Natural killer cell (primary cell): ENCODE measurements at places on chromosomes 12 and 14. TPM values are rescaled to one million over a fixed set of nuclear protein-coding genes. Genes with fewer than 3 reads are reported as not detected.

DNA sequence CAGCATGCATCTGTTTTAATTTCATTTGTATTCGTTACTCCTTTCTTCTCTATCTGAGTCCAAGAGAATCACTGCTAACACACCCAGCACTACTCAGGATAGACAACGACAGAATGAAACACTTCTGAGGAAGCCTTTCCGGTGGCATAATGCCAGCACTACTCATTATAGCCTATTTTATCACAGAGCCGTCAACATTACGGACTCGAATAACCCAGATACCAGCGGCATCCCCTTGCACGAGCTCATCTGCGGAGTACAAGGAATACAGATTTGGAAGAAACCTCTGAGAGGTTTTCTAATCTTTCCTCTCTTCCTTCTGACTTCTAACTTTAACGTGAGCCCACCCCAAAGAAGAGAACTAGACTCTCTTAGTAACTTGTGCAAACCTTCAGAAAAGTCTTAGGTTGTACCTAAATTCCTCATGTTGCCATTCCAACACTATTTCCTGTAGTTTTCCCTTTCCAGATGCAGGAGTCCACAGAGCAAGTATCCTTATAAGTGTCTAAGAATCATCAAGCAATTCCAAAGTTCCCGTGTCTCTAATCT lies 248.1 kb downstream of the APAF1 start:
- no peak overlapping the region for H3K4me3 ChIP-seq
- H3K4me1 ChIP-seq = no peaks in the 10 kb centered on the region
- H3K27ac ChIP-seq = no peak overlapping the region
- H3K36me3 ChIP-seq = no peaks in the 10 kb centered on the region
- peaks cover 15% of the 10 kb centered on the region for H3K27me3 ChIP-seq
- DNase-seq = no peak

GRCh38 chr12:76765598-76765997 lies 1.7 kb downstream of the ZDHHC17 start:
- H3K27me3 ChIP-seq = no peaks in the 10 kb centered on the region
- no peak overlapping the region for H3K4me3 ChIP-seq
- no peak for DNase-seq

POTEG gene
- not detected for total RNA-seq

GRCh38 chr14:38870296-38870836 lies 232.7 kb downstream of the SEC23A start:
- H3K27me3 ChIP-seq = no peaks in the 10 kb centered on the region
- no peaks in the 10 kb centered on the region for H3K36me3 ChIP-seq
- H3K4me1 ChIP-seq = no peaks in the 10 kb centered on the region
- DNase-seq = no peak
- no peak overlapping the region for H3K4me3 ChIP-seq
- no peak overlapping the region for H3K27ac ChIP-seq

DNA sequence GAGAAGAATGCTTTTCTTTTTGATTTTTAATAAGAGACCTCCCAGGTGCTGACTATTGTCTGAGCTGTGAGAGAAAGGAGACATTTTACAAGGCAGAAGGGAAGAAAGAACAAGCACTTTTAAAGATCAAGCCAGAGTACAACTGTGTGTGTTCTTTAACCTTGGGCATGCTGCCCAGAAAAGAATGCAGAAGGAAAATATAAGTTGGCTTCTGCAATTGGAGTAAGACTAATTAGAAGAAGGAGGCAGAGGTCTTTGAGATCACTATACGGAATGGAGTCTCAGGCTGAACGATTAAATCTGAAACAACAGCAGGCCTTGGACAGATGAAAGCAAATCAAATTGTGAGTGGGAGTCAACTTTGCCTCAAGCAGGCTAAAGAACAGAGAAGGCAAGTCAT lies 230.5 kb downstream of the ATP23 start:
- H3K4me3 ChIP-seq = no peak overlapping the region
- no peak for DNase-seq
- no peaks in the 10 kb centered on the region for H3K27me3 ChIP-seq
- H3K36me3 ChIP-seq = no peaks in the 10 kb centered on the region
- H3K27ac ChIP-seq = no peak overlapping the region
- H3K4me1 ChIP-seq = no peaks in the 10 kb centered on the region

DNA sequence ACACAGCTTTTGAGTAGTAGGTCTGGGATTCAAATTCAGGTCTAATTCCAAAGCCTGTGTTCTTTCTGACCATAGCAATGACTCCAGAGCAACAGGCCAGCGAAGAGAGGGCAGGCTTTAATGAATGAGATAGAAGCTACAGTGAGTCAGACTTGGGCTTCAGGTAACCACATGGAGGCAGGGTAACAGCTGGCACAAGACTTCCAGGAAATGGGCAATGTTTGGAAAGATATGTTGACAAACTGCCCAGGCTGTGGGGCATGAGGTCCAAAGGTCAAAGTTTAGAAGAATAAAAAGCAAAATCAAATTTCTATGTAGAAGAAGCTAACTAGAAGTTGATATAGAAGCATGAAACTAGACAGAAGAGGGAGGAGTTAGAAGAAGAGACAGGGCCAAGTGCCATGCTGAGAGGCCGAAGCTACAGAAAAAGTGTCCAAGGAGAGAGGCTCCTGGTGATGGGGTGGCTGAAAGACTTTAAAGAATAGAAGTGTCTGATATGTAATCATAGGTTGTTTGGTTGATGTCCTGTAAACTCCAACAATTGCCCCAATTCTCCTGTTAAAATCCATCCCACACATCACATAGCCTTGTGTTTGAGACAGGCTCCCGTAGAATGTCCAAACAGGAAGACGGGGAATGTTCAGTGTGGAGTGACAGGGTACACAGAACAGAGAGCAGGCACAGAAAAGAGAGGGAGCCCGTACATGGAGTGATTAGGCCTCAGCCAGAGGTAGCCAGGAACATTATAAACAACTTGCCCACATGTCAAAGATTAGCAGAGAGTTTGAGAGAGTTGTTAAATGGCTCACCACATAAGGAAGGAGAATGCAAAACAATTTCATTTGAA lies 384.7 kb downstream of the CCDC91 start:
- H3K27me3 ChIP-seq = no peaks in the 10 kb centered on the region
- no peaks in the 10 kb centered on the region for H3K36me3 ChIP-seq
- H3K4me3 ChIP-seq = no peak overlapping the region
- DNase-seq = no peak

- H3K27me3 ChIP-seq = no peaks in the 10 kb centered on the region
- no peaks in the 10 kb centered on the region for H3K36me3 ChIP-seq
- no peak overlapping the region for H3K4me3 ChIP-seq
- no peaks in the 10 kb centered on the region for H3K4me1 ChIP-seq
- no peak for DNase-seq
These were observed 155.6 kb downstream of the DYRK2 start for GRCh38 chr12:67804168-67804567.

- no peaks in the 10 kb centered on the region for H3K36me3 ChIP-seq
- no peak overlapping the region for H3K27ac ChIP-seq
- no peak for DNase-seq
- H3K27me3 ChIP-seq = peaks cover 16% of the 10 kb centered on the region
These were observed 3.7 kb downstream of the NOVA1 start for GRCh38 chr14:26594148-26594547.

PPP4R4 gene
- 0.52 TPM for total RNA-seq

- no peak for DNase-seq
- no peak overlapping the region for H3K4me3 ChIP-seq
- H3K36me3 ChIP-seq = no peaks in the 10 kb centered on the region
- H3K4me1 ChIP-seq = peaks cover 15% of the 10 kb centered on the region
- H3K27ac ChIP-seq = no peak overlapping the region
These were observed 4.4 kb upstream of the CTDSP2 start for GRCh38 chr12:57850854-57851430.

- H3K27ac ChIP-seq = no peak overlapping the region
- H3K36me3 ChIP-seq = peaks cover 37% of the 10 kb centered on the region
- DNase-seq = no peak
- H3K27me3 ChIP-seq = no peaks in the 10 kb centered on the region
- no peak overlapping the region for H3K4me3 ChIP-seq
These were observed 15.0 kb downstream of the TMBIM4 start for GRCh38 chr12:66154776-66155175.

- DNase-seq = no peak
- H3K4me3 ChIP-seq = no peak overlapping the region
- H3K4me1 ChIP-seq = no peaks in the 10 kb centered on the region
- peaks cover 48% of the 10 kb centered on the region for H3K36me3 ChIP-seq
- H3K27ac ChIP-seq = no peak overlapping the region
- no peaks in the 10 kb centered on the region for H3K27me3 ChIP-seq
These were observed 109.0 kb downstream of the ESR2 start for GRCh38 chr14:64185184-64185583.

GRCh38 chr14:92459030-92459949 lies 54.3 kb upstream of the RIN3 start:
- H3K36me3 ChIP-seq = no peaks in the 10 kb centered on the region
- H3K27ac ChIP-seq = no peak overlapping the region
- peaks cover 43% of the 10 kb centered on the region for H3K4me1 ChIP-seq
- DNase-seq = no peak

GMPR2 gene
- 53.3 TPM for total RNA-seq

ETFBKMT gene
- total RNA-seq = 1.2 TPM

DNA sequence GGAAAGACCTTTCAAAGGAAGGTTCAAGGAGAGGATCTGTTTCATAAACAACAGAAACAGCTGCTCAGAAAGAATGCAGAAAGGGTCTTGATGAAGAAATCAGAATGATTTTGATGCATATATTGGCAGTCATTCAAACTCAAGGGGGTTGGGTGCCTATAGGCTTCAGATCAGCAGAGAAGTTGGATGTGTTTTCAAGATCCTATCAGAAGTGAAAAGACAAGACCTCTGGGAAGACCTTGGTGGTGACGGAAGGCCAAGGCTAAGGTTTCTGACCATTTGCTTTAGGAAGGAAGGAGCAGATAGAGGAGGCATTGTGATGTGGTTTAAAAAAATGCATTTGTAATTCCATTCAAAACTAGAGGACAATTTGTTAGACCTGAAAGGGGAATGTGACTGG lies 15.2 kb upstream of the PTPRB start:
- no peak overlapping the region for H3K27ac ChIP-seq
- H3K27me3 ChIP-seq = no peaks in the 10 kb centered on the region
- H3K4me1 ChIP-seq = no peaks in the 10 kb centered on the region
- no peak for DNase-seq
- no peak overlapping the region for H3K4me3 ChIP-seq

DNA sequence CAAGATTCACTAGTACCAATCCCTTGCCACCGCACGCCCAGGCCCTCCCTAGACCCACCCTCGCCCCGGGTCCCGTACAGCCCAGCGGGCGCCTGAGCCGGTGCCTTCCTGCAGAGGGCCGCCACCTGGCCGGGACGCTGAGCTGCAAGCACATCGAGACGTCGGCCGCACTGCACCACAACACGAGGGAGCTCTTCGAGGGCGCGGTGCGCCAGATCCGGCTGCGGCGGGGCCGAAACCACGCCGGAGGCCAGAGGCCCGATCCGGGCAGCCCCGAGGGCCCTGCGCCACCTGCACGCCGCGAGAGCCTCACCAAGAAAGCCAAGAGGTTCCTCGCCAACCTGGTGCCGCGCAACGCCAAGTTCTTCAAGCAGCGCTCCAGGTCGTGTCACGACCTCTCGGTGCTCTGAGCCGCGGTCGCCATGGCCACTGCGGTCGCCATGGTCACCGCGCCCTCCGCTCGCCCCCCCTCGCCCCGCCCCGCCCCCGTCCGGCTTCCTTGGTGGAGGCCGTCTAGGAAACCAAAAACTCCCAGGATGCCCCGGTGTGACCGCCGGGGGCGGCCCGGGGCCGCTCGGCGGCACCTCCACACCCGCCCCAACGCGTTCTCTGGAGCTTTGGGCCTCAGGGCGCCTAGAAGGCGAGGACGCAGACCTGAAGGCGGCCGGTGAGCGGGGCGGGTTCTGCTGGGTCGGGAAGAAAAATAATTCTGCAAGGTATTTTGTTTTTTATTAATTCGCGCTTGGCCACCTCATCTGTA lies 3.7 kb downstream of the REM2 start:
- H3K4me3 ChIP-seq = peak overlapping the region; percentile 44
- peak overlapping the region; percentile 72 for H3K27ac ChIP-seq
- no peaks in the 10 kb centered on the region for H3K27me3 ChIP-seq
- peaks cover 34% of the 10 kb centered on the region for H3K4me1 ChIP-seq

DNA sequence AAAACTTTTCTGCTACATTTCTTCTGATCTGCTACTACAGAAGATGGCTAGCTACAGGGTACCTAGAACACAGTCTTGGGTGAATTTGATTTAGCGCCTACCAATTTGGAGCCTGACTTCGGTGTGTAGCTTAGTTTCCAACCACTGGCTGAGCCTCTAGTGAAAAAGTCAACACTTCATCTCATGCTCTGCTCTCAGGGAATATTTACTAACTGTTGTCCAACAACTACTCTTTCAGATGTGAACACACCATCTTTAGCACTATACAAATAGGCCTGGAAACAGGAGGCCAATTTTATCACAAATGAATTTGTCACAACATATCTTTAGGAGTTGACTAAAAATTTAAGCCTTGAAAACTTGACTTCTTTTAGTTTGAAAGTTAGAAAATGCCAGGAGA lies 167.9 kb downstream of the NELL2 start:
- no peaks in the 10 kb centered on the region for H3K36me3 ChIP-seq
- H3K27me3 ChIP-seq = no peaks in the 10 kb centered on the region
- no peak for DNase-seq
- H3K4me1 ChIP-seq = no peaks in the 10 kb centered on the region

DNA sequence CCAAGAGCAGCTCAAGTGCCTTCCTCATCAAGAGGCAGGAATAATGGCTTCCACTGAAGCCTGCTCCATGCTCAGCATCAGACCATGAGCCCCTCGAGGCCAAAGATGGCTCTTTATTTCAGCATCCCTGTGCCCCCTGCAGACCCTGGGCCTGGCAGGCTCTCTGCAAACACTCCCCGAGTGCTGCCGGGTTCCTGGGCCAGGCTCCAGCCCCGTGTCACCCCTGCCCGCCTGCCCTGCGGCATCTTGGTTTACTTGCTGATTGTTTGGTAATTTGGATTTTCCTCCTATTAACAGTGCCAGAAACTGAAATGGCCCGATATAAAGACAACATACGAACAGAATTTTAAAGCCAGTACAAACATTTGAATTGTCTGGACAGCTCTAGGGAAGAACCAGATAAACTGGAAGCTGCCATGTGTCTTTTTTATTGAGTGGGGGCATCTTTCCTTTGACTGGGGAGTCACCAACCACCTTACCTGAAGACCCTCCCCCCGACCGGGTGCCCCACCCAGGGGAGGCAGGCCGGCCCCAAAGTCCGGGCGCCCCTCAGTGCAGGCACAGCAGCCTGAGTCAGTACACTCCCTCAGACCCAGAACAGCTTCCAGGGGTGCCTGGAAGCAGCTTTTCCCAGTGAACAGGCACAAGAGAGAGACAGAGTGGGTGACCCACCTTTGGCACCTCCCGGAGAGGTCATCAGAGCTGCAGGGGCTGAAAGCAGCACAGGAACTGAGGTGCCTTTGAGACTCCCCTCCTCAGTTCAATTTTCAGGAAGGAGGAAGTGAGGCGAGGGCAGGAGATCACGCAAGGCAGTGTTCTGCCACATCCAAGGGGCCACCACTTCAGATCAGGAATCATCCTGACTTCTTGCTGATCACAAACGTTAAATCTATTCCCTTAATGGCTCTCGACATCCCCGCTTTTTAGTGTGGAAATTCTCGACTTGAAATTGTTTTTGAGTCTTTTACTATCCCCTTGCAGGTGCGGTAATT lies 30.6 kb downstream of the ITPK1 start:
- H3K27me3 ChIP-seq = no peaks in the 10 kb centered on the region
- DNase-seq = no peak
- H3K4me1 ChIP-seq = peaks cover 73% of the 10 kb centered on the region
- H3K4me3 ChIP-seq = no peak overlapping the region
- no peak overlapping the region for H3K27ac ChIP-seq

- DNase-seq = no peak
- H3K27ac ChIP-seq = no peak overlapping the region
- H3K36me3 ChIP-seq = no peaks in the 10 kb centered on the region
- peaks cover 26% of the 10 kb centered on the region for H3K4me1 ChIP-seq
These were observed 488 bp upstream of the KIF5A start for GRCh38 chr12:57549203-57549908.
